ENCODE measurements at places on chromosomes 5 and 9.

GRCh38 chr9:96859461-96860198, 5.3 kb upstream of the ZNF782 start:
- peak; percentile 43 for DNase-seq

DNA sequence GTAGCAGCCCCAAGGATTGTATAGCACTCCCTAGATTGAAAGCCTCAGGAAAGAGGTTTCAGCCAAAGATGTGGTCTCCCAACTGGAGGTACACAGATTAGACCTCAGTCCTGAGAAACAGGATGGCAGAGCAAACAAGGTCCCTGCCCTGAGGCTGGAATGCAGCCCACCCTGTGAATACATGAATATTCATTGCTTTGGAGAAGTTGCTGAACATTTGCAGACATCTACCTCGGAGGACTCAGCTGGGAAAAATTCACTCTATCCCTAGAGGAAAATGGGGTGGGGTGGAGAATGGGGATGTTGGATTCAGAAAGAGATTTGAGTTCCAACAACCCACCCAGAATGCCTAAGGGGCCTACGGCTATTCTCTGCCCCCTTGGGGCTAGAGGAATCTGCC, 129.4 kb downstream of the SLIT3 start:
- peak; percentile 88 for DNase-seq

GRCh38 chr5:80093796-80094195, 58.6 kb downstream of the THBS4 start:
- DNase-seq, result no peak

- peak; percentile 95 for DNase-seq
Measured at GRCh38 chr9:20558566-20559016, 63.7 kb downstream of the MLLT3 start.

DNA sequence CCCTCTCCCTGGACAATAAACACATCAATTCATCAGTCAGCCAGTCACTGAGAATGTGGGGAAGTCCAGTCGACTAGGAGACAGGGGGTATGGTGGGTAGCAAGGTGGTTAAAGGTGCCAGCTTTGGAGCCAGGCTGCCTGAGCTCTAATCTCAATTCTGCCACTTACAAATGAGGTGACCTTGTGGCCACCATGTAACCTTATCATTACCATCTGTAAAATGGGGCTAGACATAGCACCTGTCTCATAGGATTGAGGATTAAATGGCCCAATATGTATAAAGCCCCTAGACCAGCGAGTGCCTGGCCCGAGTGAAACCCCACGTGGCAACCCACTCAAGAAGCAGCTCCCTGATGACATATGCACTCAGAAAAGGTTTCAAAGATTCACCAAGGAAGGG, 73.3 kb upstream of the TBC1D2 start:
- no peak for DNase-seq

DNA sequence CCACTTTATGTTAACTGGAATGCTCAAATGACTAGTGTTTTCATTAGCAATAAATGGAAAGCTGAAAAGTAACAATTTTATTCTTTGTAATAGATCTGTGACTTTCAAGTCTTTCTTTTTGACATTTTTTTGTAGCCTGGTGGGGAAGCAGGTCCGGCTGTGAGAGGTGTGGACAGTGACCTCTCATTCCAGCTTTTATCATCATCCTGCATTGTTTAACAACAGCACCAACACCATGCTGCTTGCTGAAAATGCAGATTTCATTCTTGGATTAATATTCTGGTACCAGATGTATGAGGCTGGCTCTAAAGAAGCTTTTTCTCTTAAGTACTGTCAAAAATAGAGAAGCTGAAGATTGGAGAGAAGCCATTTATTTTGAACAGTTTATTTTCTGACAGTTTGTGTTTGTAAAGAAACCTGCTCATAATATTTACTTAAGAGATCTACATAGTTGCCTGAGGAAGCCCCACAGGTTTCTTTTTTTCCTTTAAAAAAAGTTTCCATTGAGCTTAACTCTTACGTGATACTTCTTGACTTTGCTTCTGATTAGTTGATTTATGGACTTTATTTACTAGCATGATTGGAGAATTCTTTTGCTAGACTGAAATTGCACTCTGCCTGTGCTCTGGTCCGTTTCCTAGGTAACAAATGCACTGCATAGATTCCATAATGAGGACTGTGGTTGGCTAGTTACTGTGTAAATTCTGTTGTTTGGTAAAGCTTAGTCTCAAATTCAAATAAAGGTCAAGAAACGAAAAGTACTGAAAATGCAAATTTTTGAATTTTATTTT, 3.4 kb downstream of the KIAA1958 start:
- no peak for DNase-seq

DNA sequence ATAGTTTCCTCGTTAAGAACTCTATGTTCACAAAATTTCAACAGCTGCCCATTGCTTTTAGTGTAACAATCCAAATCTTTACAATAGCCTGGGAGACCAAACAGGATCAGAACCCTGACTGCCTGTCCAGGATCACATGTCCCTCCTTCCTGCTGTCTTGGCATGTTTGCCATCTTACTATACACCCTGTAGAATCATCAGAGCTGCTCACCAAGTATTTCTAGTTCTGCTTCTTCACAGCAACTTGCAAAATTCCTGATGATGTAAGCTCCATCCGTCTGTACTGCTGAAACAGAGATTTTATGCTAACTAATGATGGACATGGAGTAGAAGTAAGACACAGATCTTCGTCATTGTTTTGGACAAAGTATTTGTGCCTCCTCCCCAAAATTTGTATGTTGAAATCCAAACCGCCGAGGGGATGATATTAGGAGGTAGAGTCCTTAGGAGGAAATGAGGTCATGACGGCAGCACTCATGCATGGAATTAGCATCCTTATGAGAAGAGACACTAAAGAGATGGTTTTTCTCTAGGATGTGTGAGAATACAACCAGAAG, 464.9 kb upstream of the BRINP1 start:
- no peak for DNase-seq

DNA sequence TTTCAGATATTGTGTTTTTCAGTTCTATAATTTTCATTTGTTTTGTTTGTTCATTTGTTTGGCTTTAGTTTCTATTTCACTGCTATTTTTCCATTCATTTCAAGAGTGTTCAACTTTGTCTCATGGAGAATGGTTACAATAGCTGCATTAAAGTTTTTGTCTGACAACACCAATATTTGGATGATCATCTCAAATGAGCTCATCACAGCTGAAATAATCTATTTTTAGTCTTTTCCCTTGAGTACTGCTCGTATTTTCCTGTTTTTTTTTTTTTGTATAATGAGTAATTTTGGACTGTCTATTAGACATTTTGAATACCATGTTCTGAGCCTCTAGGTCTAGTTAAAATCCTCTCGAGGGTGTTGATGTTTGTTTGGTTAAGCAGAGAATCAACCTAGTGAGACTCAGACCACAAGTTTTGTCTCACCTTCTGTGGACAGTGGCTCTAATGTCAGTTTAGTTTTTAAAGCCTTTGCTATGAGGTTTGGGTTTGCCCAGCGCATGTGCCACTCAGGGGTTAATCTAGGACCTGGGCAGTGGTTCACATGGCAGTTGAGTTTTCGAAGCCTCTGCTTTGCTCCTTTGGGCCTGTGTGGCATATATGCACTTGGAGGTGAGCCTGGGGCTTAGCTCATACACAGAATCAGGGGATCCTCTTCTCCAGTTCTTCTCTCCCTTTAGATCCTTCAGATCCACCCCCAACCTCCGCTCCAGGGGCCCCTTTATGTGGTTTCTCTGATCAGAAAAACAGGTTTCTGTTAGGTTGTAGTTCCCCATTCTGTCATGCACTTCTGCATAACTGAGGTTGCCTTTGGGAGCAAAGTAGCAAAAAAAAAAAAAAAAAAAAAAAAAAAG, 79.8 kb downstream of the ARSB start:
- DNase-seq, result peak; percentile 55

- DNase-seq, result no peak
Measured at GRCh38 chr5:2250365-2250950, 367.7 kb upstream of the IRX4 start.

DNA sequence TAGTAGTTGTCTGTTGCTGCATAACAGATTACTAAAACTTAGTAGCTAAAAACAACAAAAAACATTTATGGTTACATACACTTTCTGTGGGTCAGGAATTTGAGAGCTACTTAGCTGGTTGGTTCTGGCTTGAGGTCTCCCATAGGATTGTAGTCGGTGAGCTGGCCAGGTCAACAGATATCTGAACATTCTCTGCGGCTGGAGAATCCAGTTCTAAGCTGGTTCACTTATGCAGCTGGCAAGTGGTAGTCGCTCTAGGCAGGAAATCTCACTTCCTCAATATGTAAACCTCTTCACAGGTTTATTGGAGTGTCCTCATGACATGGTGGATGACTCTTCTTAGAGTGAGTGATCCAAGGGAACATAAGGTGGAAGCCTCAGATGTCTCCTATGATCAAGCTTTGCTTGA, 65.7 kb upstream of the TNFAIP8 start:
- no peak for DNase-seq

DNA sequence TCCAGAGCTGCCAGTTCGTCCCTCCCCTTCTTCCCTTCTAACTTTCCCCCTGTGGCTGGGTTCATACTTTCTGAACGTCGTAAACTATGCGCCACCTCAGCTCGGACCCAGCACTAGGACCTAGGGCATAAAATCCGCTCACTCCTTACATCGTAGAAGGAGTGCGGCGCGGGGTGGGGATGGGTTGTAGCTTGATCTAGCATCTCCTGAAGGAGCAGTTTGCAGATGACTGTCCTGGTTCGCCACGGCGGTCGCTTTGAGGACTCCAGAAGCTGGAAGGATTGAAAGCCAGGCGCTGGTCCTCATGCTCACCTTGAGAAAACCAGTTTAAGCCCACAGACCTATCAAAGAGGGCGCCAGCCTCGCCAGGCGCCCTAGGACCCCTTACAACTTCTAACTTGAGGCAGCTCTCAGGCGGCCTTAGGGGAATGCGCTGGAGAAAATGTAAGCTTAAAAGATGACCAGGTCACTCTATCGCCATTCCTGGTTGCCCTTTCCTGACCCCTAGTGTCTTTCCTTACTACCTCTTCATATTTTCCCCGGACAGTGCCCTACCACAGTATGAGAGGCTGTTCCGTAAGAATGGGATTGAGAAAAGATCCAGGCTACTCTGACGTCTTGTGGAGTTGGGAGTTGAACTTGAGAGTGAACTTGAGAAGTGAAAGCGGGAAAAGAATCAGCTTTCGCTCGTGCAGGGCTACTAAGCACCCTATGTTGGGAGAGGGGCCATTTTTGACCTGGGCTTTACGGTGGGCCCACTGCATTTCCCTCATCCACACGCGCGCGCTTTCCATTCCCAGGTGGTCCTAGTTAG, 2.8 kb downstream of the RORB start:
- no peak for DNase-seq

DNA sequence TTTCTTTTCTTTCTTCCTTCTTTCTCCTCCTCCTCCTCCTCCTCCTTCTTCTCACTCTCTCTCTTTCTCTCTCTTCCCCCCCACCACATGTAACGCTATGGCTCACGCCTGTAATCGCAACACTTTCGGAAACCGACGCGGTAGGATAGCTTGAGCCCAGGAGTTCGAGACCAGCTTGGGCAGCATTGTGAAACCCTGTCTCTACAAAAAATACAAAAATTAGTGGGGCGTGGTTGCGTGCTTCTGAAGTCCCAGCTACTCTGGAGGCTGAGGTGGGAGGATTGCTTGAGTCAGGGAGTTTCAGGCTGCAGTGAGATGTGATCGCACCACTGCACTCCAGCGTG, 736 bp upstream of the GLDC start:
- DNase-seq, result no peak

Measured in fibroblast of skin of scalp (primary cell).